ENCODE measurements at places on chromosomes 11 and 22. TPM values are rescaled to one million over a fixed set of nuclear protein-coding genes. Genes with fewer than 3 reads are reported as not detected.

DNA sequence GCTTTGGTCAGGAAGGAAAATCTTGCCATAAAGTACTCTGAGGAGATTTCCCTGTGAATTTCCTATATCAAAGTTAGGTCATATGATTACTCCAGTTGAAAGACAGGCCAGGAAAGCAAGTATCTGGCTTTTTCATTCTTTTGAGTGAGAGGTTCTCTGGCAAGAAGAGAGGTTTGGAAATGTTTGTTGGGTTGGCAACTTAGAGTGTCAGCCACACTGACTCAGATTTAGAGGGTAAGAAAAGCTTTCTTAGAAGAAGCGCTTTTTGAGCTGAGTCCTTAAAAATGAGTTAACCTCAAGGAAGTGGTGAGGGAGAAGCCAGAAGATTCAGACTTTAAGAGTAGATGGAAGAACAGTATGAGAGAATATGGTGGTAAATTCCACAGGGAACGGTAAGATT lies 86.1 kb upstream of the BDNF start:
- no peak for DNase-seq

GRCh38 chr22:43404673-43405385 lies 7.0 kb upstream of the MPPED1 start:
- no peak for DNase-seq

GRCh38 chr11:122665861-122666260 lies 10.3 kb downstream of the UBASH3B start:
- DNase-seq, result no peak

GRCh38 chr11:62000539-62001446 lies 33.4 kb upstream of the FTH1 start:
- DNase-seq, result no peak

DNA sequence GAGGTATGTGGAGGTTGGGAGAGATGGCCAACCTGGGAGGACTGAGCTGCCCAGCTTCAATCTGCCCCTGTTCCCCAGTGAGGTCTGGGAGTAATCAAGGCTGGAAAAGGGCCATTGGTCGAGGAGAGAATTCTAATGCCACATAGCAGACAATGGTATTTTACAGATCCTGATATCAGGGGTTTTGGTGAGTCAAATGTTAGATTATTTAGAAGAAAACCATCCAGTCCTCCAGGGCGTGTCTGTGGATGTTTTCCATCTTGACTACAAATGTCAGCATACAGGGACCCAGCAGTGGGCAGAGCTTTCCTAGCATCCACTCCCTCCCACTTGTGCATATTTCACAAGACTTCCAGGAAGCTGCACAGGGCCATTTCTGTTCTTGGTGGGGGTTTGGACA lies 107.9 kb downstream of the SCN3B start:
- DNase-seq, result no peak

DNA sequence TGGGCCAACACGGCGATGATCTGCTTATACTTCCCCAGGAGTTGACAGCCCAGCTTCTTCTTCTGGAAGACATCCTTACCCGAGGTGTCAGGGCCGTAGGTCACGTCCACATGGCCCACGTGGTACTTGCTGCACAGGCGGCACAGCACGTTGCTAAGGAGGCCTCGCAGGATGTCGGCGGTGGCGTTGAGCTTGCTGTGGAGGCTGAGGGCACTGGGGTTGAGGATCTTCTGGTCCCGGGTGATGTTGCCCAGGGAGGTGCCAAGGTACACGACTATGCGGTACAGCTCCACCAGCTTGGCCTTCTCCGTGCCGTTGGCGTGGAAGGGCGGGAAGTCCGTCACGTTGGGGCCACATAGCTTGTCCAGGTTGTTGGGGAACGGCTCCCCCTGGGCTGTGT lies 2.9 kb downstream of the LIF start:
- no peak for DNase-seq

DNA sequence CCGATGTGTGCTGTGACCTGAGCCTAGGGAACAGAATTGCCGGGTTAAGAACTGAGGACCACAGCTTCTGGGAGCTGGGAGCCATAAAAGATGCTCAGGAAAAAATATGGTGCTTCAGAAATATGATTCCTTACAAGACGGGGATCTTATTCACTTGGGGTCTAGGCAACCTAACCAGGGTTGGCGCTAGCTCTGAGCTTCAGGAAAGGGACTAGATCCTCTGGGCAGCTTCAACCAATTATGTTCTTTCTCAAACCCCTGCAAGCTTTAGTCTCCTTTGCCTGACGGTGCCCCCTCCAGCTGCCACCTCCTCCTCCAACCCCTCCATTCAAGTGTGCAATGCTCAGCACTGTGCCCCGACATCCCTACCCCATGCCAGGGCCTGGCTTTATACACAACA lies 634.1 kb upstream of the CADM1 start:
- DNase-seq, result no peak

DNA sequence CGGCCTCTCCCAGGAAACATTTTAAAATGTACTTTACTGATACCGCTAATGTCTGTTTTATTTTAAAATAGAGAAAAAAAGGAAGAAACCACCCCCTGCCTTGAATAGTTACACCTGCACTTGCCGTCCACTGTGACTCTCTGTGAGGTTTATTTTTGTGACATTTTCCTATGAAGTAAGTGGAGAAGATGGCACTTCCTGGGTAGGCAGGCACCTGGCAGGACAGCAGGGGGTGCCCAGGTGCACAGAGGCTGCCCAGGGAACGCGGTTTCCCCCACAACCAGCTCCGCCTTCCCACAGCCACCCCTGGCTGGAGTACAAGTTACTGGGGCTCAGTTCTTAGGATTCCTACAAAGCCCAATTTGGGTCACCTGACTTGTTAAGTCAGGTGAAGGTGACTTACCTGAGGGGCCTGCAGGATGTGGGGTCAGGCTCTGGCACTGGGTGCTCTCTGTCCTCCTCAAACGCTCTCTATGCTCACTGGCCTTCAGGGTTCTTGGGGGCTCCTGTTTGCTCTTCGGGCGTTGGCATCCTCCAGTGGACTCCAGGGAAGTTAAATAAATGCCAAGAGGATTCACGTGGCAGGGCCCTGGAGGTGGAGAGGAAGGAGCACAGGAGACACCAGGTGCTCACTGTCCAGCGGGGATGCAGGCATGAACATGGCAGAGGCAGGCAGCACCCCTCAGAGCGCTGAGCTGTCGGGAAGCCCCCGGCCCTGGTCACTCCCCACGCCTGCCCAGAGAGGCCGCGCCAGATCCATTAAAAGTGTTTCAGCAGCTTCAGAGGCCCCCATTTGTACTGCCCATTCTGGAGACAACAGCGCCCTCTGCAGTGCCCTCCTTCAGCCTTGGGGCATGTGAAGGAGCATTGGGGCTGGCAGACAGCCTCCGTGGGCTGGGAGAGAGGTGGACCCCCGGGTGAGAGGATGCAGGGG lies 1021.2 kb downstream of the TBC1D22A start:
- DNase-seq, result no peak

The FAM180B gene
- 0.32 TPM for total RNA-seq

The C11orf91 gene
- total RNA-seq, result not detected

Measured in urinary bladder (tissue), 4 donors.